ENCODE measurements at places on chromosomes 13 and 19.
A peak's percentile ranks its signal among the peaks of the same experiment; 100 is the strongest.

GRCh38 chr13:96728463-96728862 lies 265.8 kb downstream of the OXGR1 start:
- no peak for DNase-seq

GRCh38 chr13:49777746-49778614 lies 14.5 kb downstream of the KPNA3 start:
- DNase-seq = no peak

DNA sequence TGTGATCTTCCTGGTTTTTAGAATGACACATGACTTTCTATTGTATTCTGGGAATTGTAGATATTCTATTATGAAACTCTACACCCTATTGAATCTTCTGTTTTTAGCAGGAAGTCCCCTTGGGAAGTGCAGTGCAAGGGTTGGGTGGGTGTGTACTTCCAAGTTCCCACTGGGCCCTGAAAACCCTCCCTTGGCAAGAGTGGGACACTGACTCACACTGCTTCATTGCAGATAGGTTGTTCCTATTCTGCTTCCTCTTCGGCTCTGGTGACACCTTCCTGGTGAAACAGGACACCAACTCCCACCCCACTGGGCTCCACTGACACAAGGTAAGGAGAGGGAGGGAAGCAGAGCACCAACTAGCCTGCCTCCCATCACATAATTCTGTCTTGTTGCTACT lies 121.8 kb downstream of the KCTD12 start:
- DNase-seq = no peak

- DNase-seq = peak; percentile 76
Observed at GRCh38 chr19:18373892-18374629, 11.9 kb upstream of the GDF15 start.

DNA sequence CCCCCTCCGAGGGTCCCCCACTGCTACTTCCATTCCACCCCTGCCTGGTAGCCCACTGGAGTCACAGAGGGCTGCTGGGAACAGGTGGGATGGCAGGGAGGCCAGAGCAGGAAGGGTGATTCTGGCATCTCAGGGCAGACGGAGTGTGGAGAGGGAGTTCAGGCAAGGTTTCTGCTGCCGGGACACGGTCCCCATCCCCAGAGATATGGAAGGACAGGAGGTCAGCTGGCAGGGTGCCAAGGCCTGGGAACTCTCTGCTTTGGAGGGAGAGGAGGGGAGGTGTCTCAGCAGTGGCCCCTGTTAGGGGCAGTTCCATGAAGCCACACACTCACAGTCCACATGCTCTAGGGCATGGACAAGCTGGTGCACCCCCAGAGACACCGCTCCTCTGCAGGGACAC lies 68.1 kb downstream of the CHST8 start:
- no peak for DNase-seq
